Stimulated activated CD8-positive, alpha-beta memory T cell treated with anti-CD3 and anti-CD28 coated beads, Interleukin-4, amount 100 ng/mL, for 1 hour (primary cell): ENCODE measurements at places on chromosomes 4 and X.

GRCh38 chr4:16043642-16044498 is 40.0 kb downstream of the PROM1 start:
- no peak for DNase-seq

DNA sequence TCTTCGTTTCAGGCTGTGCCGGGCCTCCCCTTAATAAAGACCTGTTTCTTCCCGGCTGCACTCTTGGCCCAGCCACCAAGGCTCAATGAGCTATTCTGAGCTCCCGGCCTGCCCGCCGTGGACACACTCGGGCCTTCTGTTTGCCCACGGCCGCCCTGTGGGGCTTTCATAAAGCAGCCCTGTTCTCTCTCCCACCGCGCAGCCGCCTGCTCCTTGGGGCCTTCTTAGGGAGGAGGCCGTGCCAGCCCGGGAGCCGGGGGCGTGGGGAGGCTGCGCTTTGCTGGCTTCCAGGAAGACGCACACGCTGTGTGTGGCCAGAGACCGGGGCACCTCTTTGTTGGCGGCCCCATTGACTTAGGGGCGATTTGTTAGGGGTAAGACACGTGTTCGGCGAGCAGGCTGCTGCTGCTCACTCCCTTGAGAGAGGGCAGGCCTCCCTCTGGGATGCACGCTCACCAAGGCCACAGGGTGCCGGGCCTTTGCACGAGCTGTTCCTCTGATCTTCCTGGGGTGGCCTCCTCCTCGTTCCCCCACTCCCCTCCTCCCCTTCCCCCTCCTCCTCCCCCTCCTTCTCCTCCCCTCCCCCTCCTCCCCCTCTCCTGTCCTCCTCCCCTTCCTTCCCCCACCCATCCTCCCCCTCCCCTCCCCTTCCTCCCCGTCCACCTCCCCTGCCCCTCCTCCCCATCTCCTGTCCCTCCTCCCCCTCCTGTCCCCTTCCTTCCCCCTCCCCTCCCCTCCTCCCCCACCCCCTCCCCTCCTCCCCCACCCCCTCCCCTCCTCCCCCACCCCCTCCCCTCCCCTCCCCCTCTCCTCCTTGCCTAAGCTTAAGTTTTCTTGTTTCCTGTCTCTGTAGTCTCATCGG is 11.3 kb downstream of the BLOC1S4 start:
- DNase-seq: no peak

DNA sequence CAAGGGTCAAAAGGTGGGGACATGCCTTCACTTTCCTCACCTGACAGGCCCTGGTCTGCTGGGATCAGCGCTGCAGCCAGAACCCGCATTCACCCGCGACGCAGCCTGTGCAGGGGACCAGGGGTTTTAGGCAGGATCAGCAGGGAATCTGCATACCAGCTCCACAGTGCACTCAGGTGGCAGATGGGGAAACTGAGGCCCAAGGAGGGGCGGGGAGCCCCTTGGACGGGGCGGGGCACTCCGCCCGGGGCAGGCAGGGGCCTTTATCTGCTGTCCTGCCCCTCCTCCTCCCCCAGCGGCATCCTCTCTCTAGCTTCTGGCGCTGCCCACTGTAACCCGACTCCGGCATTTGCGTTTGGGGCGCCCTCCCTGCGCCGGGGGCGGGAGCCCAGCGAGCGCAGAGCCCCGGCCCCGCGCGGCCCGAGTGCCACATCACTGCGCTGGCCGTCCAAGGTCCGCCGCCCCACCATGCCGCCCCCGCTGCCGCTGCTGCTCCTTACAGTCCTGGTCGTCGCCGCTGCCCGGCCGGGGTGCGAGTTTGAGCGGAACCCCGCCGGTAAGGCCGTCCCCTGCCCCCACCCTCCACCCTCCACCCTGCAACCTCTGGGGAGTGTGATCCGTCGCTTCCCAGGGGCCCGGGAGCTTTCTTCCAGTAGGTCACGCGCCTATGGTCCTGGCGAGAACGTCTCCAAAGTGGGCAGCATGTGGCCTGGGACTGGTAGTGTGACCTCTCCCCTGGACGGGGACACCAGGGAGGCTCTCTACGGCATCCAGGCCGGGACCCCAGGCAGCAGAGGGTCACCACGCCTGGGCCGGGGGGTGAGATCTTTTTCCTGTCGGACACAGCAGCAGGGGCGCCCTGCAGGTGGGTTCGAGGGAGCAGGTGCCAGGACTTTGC is at the start of gene CPZ:
CPZ (plus strand) TSS at position 400 of the 898 bp plus-strand sequence; CDS start at position 469, 69 bp downstream.
- DNase-seq: no peak

GRCh38 chr4:7244751-7245320 is 52.5 kb downstream of the SORCS2 start:
- no peak for DNase-seq

DNA sequence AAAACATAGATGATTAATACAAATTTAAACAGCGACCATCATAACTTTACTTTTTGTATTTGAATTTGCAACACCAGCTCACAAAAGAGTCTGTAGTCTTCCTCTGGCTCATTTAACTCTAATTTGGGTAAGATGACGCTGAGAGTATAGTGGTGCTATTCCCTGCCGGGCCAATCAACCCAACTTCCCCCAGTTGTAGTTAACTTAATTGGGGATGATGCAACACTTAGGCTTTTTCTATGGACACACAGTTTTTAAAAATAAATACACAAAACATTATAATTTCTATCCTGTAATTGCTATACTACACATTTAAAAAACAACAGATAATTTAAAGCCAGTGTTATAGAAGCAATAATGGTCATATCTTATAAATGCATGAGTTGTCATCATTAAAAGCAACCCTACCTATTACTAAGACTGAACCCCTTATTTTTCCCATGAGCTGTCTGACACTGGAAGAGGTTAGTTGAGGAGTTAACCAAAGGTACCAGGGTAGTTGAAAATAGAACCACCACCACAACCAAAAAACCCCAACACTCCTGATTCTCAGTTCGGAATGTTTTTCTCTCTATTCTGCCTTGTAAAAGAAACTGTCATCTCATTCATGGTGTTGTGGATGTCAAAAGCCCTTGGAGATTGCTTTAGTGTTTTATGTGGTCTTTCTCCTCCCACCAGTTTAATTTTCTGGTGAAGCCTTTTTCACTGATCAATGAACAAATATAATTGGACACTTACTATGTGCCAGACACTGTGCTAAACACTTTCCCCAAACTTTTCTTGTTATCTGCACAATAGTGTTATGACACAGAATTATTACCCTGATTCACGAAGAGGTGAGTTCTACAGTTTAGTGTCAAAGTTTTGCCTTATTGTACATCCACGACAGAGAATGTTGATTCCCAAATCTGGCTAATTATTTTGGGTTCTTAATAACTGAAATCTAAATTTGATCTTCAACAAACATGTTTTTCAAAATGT is 61.5 kb upstream of the RAPGEF2 start:
- no peak for DNase-seq

- DNase-seq: no peak
These were observed 148.5 kb downstream of the DHRSX start for GRCh38 chrX:2351999-2352995.

GRCh38 chr4:183747931-183748670 is 89.0 kb downstream of the TRAPPC11 start:
- no peak for DNase-seq
